Naive thymus-derived CD4-positive, alpha-beta T cell (primary cell): ENCODE measurements at places on chromosomes 7 and 10.

DNA sequence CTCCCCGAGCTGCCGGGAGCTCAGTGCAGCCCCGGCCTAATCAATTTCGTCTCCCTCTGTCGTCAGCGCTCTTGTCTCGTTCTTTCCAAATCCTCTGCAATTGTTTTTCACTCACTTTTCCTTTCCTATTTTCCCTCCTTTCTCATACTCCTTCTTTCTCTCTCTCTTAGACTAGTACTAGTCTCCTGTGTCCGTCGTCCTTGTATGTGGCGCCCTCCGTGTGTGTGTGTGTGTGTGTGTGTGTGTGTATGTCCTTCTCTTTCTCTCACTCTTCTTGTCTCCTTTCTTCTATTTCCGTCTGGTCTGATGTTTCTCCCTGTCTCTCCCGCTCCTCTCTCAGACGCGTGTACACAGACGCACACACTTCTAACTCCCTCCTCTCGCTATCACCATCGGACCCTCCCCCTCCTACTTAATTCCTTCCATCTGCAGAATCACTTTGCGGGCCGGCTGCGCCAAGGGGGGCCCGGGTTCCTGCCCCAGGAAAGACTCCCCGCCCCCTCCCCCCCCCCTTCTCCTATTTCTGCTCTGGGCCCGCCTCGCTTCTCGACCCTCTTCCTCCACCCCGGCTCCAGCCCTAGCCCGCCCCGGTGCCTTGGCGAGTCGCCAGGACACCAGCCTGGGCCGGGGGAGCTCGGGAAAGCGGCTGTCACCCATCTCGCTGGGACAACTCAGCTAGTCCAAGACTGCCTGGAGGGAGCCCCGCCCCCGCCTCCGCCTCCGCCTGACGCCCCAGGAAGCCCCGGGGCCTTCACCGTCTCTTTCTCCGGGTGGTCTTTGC, 743 bp upstream of the ZCCHC24 start:
- peak; percentile 14 for DNase-seq

GRCh38 chr10:59047957-59048618, 128.4 kb upstream of the PHYHIPL start:
- DNase-seq, result no peak

DNA sequence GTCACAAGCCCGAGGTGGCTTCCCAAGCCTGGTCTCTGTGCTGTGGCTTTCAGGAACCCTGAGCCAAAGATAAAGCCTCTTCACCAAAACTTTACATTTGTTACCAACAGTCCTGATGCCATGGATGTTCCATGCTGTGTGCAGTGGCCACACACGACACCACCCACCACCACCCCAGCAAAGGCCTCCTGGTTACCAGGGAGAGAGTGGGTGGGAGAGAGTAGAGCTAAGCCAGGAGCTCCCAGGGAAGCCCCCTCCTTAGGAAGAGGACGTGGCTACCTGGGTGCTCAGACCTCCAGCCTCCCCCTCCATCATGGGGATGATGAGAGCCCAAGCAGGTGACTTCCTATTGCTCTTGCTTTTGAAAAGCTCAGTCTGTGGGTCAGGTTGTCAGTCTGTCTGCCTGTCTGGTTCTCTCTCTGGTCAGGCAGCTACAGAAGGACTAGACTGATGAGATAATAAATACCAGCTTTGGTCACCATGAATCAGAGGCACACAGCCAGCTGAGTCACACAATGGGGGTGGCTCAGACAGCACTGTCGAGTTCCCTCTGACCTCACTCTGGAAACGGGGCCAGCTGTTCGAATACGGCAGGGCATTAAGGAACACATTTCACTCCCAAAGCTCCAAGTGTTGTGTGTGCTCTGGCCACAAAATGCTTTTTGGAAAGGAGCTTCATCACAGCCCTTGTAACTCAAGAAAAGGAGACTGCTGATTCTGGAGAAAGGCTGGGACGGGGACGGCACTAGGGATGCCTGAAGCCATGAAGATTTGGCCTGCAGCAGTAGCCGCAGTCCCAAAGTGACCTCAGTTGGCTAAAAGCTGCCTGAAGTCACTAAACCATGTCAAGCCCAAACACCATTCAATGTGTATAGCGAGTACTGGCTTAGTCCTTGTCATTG, 166.0 kb downstream of the FANK1 start:
- no peak for DNase-seq

- peak; percentile 9 for DNase-seq
Measured at GRCh38 chr10:110353244-110354119, 48.8 kb upstream of the SMNDC1 start.

GRCh38 chr7:146375170-146375569, 258.6 kb downstream of the CNTNAP2 start:
- no peak for DNase-seq

DNA sequence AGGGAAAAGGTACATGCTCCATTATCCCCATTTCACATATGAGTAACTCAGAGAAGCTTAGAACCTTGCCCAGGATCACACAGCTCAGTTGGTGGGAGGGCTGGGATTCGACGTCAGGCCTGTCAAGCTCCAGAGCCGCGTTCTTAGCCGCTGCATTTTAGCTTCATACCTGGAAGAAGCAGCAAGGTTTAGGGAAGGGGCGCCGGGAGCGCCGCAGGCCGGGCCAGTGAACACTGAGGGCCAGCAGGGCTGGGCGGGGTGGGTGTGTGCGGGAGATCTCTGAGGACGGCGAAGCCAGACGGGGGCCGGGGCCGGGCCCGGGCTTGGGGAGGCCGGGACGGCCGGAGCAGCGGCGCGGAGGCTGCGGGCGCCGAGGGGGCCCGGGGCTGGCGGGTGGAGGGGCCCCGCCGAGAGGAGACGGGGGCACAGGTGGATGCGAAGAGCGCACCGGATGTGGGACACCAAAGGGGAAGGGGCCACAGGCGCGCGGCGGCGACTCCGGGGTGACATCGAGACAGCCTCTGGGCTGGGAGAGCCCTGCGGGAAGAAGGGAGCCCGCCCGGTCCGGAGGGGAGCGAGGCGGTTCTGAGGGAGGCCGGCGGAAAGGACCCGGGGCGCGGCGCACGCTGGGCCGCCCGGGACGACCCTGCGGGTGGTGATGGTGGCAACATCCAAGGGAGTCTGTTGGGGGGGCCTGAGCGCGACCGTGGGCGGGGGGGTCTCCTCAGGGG, 498 bp downstream of the NDST2 start:
- peak; percentile 59 for DNase-seq

GRCh38 chr10:80684259-80684658, 146.6 kb downstream of the SH2D4B start:
- peak; percentile 57 for DNase-seq

GRCh38 chr7:96691702-96692101, 17.9 kb downstream of the SEM1 start:
- no peak for DNase-seq

- no peak for DNase-seq
Measured at GRCh38 chr7:95682913-95683312, 86.6 kb upstream of the PDK4 start.

DNA sequence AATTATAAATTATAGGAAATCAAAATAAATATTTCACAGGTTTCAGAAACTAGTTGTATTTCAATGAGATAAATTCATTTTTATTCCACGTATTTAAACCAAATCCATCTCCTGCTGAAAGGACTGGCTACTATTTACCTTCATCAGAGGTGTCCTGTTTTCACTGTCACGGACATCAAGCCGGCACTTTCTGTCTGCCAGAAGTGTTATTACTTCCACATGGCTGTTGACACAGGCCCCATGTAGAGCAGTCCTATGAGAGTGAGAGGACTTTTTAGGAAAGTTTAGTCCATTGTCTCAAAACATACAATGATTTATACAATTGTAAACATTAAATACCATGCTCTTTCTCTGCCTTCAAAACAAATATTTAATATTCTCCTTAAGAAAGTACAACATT, 100.4 kb upstream of the ACBD5 start:
- no peak for DNase-seq

GRCh38 chr10:2921956-2922680, 145.2 kb upstream of the PFKP start:
- DNase-seq, result no peak

GRCh38 chr10:113459626-113460280, 93.1 kb upstream of the HABP2 start:
- no peak for DNase-seq

DNA sequence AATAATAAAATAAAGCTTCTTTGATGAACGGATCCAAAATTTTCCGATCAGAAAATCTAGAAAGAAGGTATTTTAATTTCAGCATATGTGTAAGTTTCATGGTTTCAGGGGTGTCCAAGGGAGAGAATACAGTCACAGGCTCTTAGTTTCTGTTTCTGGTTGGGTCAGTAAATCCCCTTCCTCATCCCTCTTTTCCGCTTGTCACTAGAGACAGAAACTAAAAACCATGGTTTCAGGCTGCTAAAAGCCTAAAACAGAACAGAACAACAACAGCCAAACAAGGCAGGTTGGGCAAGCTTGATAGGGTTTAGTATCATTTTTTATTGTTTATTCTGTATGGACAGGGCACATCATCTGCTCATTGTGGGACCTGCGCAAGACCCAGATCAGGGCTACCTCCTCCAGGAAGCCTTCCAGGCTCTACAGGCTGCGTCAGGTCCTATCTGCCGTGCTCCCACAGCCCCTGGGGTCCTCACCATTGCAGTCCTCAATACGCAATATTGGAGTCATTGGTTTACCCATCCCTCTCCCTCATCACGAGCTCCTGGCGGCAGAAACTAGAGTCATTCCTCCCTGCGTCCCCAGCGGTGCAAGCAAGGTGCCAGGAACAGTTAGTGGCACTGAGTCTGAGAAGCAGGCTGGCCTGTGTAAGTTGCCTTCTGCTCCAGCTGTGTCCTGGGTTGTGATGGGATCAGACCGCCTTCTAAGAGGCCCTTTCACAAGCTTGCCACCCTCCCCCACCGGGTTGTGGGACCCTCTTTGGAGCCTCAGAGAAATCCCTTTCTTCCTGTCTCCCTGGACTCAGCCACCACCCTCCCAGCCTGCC, 70.2 kb upstream of the CUX1 start:
- no peak for DNase-seq

DNA sequence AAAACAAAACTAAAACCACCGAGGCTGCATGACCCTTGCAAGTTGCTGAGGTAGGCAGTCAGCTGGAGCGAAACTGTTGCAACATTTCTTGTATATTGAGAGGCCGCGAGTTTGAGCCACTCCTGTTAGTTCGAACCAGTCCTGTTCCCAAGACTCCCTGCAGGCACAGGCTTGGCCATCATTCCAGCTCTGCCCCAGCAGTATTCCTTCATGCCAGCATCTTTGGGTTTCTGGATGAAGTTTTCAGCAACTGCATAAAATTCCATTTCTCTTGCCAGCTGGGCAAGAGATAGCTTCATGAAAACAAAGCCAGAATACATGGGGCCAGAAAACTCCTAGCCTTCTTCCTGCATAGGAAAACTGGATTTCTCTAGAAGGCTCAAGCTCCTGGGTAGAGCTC, 207.6 kb downstream of the FRMD4A start:
- DNase-seq, result no peak

DNA sequence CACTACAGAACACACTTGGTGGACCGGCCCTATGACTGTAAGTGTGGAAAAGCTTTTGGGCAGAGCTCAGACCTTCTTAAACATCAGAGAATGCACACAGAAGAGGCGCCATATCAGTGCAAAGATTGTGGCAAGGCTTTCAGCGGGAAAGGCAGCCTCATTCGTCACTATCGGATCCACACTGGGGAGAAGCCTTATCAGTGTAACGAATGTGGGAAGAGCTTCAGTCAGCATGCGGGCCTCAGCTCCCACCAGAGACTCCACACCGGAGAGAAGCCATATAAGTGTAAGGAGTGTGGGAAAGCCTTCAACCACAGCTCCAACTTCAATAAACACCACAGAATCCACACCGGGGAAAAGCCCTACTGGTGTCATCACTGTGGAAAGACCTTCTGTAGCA, 14.6 kb downstream of the ZSCAN21 start:
- no peak for DNase-seq

DNA sequence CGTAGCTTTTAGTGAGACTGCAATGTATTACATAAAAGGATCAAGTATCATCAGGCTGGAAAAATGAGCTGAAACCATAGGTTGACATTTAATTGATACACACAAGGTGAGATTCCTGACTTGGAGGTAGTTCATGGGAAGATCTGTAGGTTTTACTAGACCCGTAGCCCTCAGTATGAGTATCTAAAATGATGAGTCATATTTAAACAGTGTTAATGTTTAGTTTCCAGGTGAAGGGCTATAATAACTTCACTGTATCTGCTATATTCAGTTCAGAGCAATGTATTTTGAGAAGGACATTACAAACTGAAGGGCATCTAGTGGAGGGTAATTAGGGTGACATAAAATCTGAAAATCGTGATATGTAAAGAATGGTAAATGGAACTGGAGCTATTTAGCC, 35.0 kb downstream of the ENTPD1 start:
- DNase-seq, result no peak

GRCh38 chr10:132469197-132469884, 68.2 kb upstream of the INPP5A start:
- no peak for DNase-seq

- DNase-seq, result no peak
Measured at GRCh38 chr7:132417103-132417906, 159.0 kb downstream of the PLXNA4 start.

- no peak for DNase-seq
Measured at GRCh38 chr7:66167773-66168387, 37.3 kb upstream of the TPST1 start.

DNA sequence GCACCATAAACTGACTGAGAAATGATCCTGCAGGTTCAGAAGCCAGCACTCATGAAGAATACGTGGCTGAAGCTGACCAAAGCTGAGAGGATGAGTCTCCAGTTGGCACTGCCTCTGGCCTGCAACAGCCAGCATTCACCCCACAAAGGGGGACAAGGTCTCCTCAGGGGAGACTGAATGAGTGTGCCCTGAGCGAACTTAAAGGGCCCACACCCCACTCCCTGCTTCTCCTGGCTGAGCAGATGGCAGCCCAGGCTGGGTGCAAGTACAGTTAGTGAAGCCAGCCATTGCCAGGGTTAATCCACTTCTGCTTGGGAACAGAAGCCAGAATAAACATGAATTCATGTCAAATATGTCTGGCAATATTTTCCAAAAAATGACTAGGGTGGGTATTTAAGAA, 98.1 kb downstream of the PPP1R17 start:
- no peak for DNase-seq

DNA sequence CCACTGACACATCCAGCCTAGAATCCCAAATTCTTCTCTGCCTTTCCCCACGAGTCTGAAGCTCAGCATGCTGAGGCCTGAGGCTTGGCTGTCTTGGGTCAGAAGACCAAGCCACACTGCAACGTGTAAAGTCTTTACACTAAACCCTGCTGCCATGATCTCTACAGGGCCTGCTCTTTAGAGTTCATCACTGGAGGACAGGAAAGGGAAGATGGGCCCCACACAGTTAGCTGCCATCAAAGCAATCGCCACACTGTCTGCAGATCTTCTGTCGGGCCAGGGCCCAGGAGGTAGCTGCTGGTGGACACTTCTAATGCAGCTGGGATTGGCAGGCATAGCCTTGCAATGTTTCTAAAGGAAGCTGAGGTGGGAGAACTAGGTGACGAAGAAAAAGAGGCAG, 8.4 kb upstream of the TECTB start:
- DNase-seq, result no peak
